Vagina (tissue), 2 donors: ENCODE measurements at places on chromosomes 1 and 21. TPM values are rescaled to one million over a fixed set of nuclear protein-coding genes. Genes with fewer than 3 reads are reported as not detected.

DNA sequence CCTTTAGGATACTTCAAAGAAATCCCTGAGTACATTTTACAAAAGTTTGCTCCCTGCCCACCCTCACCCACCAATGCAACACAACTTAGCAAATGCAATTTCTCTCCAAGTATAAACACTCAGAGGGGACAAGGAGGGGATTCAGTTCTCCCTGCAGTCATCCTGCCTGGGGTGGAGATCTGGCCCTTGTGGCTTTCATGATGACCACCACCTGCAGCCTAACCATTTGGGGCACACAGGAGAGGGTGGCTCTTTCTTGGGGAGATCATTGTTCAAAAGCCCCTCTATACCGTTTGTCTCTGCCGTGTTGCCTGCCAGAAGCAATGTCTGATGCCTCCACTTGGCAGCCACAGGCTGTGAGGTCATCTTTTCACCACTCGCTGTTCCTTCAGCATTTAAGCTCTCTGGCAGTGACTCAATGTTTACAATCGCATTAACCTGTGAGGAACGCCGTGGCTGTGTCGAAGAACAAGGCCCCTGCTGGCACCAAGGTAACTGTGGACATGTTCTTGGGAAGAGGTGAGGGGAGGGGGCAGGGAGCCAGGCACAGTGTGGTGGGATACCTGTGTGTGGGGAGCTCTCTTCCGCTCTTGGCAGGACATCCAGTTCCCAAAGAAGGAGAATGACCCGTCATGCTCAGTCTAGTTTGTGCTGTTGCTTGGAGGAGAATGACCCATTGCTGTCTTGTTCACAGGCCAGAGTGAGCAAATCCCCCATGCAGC, 103.9 kb upstream of the DUSP10 start:
- H3K36me3 ChIP-seq = no peaks in the 10 kb centered on the region
- DNase-seq = no peak
- H3K27ac ChIP-seq = no peak overlapping the region
- no peaks in the 10 kb centered on the region for H3K27me3 ChIP-seq
- peaks cover 7% of the 10 kb centered on the region for H3K4me1 ChIP-seq
- no peak overlapping the region for H3K4me3 ChIP-seq

GRCh38 chr1:186481303-186481888, 20.5 kb upstream of the PDC start:
- no peak for DNase-seq
- H3K36me3 ChIP-seq = no peaks in the 10 kb centered on the region
- no peaks in the 10 kb centered on the region for H3K4me1 ChIP-seq
- H3K27me3 ChIP-seq = no peaks in the 10 kb centered on the region

DNA sequence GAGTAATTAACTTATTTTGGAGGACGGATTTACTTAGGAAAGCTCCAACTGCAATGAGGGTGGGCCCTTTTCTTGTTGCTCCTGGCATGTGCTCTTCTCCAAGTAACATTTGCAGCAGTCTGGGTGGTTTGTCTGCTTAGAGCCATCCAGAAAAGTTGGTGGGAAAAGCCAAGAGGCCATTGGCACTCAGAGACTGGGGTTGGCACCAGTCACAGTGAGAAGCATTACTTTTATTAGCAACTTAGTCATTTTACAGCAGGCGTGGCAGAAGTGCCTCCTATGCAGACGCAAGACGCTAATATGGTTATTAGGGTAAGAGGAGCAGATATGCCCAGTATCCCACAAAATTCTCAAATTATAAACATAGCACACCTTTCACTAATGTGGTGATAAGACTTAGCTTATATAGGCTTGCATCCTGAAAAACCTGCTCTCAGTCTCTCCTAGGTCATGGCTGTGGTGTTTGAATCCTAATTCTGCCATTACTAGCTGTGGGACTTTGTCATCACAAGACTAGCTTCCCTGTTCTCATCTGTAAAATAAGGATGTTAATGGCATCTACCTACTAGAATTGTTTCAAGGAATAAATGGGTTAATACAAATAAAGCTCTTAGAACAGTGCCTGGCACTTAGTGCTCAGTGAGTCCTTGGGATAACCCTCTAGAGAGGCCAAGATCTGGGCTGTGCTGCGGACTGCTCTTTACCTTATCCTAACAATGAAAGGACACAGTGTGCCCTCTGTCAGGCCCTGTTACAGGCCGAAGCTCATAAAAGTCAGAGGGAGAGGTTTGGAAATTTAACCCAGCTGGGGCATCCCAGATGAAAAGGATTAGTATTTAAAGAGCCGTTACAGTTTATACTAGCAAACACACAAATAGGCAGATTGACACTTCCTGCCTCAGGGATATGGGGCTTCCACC, 154.6 kb downstream of the ROR1 start:
- peaks cover 18% of the 10 kb centered on the region for H3K4me1 ChIP-seq
- H3K36me3 ChIP-seq = no peaks in the 10 kb centered on the region
- no peaks in the 10 kb centered on the region for H3K27me3 ChIP-seq
- H3K4me3 ChIP-seq = no peak overlapping the region
- H3K27ac ChIP-seq = no peak overlapping the region
- DNase-seq = no peak

Gene FAM43B
- total RNA-seq = not detected

DNA sequence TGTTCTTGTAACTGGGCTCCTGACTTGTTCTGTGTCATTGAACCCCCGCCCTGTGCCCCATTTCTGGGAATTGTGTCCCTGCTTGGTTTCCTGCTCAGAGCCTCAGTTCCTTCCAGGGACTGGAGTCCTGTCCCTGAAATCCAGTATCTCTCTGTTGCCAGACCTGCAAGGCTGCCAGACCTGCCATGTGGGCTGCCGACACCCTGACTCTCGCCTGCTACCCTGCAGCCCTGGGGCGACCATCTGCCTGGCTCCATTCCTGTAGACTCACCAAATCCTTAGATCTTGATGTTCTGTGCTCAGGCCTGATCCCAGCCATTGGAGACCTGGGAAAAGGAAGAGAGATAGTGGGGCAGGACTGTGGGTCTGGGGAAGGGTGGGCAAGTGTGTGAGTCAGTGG, 383.3 kb upstream of the PROX1 start:
- H3K27me3 ChIP-seq = no peaks in the 10 kb centered on the region
- no peaks in the 10 kb centered on the region for H3K4me1 ChIP-seq

DNA sequence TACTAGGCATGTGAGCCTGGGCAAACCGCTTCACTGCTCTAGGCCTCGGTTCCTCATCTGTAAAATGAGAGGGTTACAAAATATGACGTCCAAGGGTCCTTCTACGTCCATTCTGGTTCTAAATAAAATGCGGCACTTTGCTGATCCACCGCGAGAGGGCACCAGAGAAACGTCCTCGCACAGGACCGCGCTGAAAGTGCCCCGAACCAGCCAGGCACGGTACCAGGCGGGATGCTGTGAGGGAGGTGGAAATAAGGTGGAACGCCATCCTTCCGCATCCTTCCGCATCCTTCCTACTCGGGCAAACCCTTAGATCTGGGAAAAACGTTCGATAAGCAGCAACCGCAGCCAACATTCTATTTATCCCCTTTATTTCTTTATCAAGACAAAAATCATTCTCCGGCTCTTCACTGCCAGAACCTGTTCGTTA, 60.3 kb upstream of the KRTAP19-8 start:
- H3K36me3 ChIP-seq = no peaks in the 10 kb centered on the region
- no peaks in the 10 kb centered on the region for H3K27me3 ChIP-seq
- H3K27ac ChIP-seq = no peak overlapping the region
- no peak overlapping the region for H3K4me3 ChIP-seq

DNA sequence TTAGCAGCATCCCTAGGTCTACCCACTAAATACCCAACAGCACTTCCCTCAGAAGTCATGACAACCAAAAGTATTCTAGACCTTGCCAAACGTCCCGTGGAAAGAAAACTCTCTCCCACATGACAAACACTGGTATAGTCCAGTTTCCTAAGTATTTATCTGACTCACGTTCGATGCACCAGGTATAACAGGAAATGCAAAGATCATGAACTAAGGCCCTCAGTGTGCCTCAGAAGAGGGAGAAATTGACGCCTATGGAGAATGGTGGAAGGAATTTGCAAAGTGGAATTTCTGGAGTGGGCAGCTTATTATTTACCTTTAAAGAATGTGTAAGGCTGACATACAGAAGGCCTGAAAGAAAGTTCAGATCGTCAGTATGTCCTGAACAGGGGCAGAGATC, 523.6 kb upstream of the DAB1 start:
- H3K27ac ChIP-seq = no peak overlapping the region
- H3K36me3 ChIP-seq = no peaks in the 10 kb centered on the region
- H3K4me1 ChIP-seq = no peaks in the 10 kb centered on the region
- no peaks in the 10 kb centered on the region for H3K27me3 ChIP-seq
- DNase-seq = no peak
- H3K4me3 ChIP-seq = no peak overlapping the region

GRCh38 chr21:45827302-45827692, 154.3 kb upstream of the COL6A1 start:
- no peaks in the 10 kb centered on the region for H3K4me1 ChIP-seq
- H3K27me3 ChIP-seq = no peaks in the 10 kb centered on the region
- H3K4me3 ChIP-seq = no peak overlapping the region
- H3K36me3 ChIP-seq = no peaks in the 10 kb centered on the region

GRCh38 chr1:245960171-245960570, 546.9 kb downstream of the SMYD3 start:
- no peaks in the 10 kb centered on the region for H3K27me3 ChIP-seq
- no peak overlapping the region for H3K4me3 ChIP-seq
- H3K36me3 ChIP-seq = no peaks in the 10 kb centered on the region
- DNase-seq = no peak
- no peaks in the 10 kb centered on the region for H3K4me1 ChIP-seq

Gene SPATA46
- total RNA-seq = not detected

GRCh38 chr1:47663286-47663685, 225.4 kb downstream of the FOXD2 start:
- peak; percentile 31 for DNase-seq
- no peaks in the 10 kb centered on the region for H3K4me1 ChIP-seq
- H3K4me3 ChIP-seq = no peak overlapping the region
- no peaks in the 10 kb centered on the region for H3K36me3 ChIP-seq
- H3K27ac ChIP-seq = no peak overlapping the region

DNA sequence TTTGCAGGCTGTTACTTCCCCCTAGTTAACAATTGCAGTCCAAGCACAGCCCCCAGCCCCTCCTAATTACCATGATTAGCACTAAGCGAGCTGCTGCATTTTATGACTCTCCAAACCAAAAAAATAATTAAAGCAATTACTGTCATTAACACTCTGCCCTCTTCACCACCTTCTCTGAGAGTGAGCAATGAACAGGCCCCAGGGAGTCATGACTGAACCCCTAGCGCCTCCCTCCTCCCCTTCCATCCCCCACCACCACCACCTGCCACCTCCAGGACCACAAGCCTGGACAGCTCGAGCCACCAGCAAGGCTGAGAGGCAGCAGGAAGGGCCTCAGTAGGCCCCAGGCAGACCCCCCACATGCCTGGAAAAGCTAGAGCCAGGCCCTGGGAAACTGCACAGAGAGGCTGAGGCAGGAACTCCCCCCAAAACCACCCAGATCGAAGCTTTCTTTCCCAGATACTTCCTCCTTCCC, 35.5 kb upstream of the ZC3H12A start:
- no peaks in the 10 kb centered on the region for H3K27me3 ChIP-seq
- no peak overlapping the region for H3K4me3 ChIP-seq
- no peak for DNase-seq
- H3K27ac ChIP-seq = no peak overlapping the region

Gene TRPM2
- 2.2 TPM for total RNA-seq

Gene CACHD1
- total RNA-seq = 27.7 TPM

DNA sequence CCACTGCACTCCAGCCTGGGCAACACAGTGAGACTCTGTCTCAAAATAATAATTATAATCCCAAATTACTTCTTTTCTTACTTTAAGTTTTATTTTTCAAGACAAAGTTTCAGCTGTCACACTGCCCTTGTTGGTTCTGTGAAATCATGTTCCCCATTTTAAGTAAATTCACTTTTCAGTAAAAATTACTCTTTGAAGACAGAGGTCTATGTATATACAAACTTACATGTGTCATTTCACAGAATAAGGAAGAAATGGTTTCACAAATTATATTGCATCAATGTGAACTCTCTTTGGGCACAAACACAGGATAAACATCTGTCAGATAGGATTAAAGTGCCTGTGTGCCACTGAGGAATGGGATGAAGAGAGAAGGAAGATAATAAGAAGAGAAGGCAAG, 33.1 kb upstream of the ETS2 start:
- no peaks in the 10 kb centered on the region for H3K36me3 ChIP-seq
- DNase-seq = no peak
- peak overlapping the region; percentile 56 for H3K27ac ChIP-seq
- no peak overlapping the region for H3K4me3 ChIP-seq

DNA sequence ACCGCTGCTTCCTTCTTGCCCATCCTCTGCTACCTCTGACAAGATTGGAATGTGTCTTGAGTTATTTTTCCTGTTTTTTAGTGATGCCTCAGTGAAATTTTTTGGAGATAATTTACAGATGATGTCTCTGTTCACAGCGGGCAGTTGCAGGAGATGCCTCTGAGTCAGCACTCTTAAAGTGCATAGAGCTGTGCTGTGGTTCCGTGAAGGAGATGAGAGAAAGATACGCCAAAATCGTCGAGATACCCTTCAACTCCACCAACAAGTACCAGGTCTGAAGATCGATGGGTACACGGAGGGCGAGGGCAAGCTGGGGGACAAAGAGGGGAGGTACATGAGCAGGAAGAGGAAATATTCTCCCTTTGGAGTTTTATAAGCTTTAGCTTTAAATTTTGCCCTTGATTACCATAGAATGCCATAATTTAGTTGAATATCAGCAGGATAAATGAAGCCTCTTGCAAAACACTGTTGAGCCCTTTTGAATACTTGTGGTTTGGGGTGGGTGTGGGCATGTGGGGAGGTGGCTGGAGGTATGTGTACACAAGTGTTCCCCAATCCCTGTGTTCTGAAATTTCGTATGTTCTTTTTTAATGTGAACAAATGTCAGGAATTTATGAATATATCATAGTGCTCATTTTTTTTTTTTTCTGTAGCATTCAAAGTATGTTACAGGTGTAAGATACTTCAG, 19.8 kb downstream of the ATP1A1 start:
- no peak for DNase-seq
- peaks cover 100% of the 10 kb centered on the region for H3K36me3 ChIP-seq
- H3K4me1 ChIP-seq = peaks cover 13% of the 10 kb centered on the region
- no peak overlapping the region for H3K27ac ChIP-seq
- no peak overlapping the region for H3K4me3 ChIP-seq
- no peaks in the 10 kb centered on the region for H3K27me3 ChIP-seq

- DNase-seq = no peak
- no peaks in the 10 kb centered on the region for H3K36me3 ChIP-seq
- no peak overlapping the region for H3K4me3 ChIP-seq
These were observed 25.8 kb downstream of the KCNN3 start for GRCh38 chr1:154844297-154844681.

DNA sequence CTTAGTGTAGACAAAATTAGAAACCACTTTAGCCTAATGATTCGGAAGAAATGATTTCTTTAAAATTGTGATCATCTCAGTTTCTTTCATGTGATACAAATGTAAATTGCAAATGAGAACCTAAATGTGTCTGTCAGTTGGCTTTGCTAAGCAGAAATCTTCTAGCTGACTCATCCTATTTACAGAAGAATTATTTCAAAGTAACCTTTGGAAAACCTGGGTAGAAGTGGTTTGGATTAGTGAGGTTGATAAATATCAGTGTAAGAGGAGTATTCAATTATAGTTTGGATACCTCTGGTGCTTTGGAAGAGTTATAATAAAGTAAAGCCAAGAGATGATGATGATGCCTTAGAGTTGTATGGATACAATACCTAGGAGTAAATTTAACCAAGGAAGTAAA, 37.4 kb downstream of the CC2D1B start:
- no peak overlapping the region for H3K4me3 ChIP-seq
- no peaks in the 10 kb centered on the region for H3K36me3 ChIP-seq
- DNase-seq = no peak
- no peaks in the 10 kb centered on the region for H3K27me3 ChIP-seq
